ENCODE measurements at places on chromosomes 16 and 17.
A peak's percentile ranks its signal among the peaks of the same experiment; 100 is the strongest.

DNA sequence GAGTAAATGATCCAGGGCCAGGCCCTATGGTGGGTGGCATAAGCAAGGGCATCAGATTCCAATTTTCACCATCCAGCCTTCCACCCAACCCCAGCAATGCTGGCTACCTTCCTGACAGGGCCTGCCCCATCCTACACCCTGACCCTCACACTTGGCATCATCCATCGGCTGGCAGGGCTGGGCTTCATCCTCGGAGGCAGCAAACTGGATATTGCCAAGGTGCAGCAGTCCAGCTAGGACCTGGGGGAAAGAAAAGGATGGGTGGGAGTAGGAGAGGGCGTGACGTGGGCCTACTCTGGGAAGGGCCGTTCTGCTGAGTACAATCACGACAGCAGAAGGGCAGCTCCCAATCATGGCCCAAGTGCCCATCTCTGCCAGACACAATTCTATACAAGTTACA, 23.5 kb downstream of the MYO19 start:
- DNase-seq = no peak

- no peak for DNase-seq
Observed at GRCh38 chr17:70365091-70365583, 195.8 kb downstream of the KCNJ2 start.

- DNase-seq = no peak
Observed at GRCh38 chr16:86740906-86741799, 162.8 kb downstream of the FOXL1 start.

DNA sequence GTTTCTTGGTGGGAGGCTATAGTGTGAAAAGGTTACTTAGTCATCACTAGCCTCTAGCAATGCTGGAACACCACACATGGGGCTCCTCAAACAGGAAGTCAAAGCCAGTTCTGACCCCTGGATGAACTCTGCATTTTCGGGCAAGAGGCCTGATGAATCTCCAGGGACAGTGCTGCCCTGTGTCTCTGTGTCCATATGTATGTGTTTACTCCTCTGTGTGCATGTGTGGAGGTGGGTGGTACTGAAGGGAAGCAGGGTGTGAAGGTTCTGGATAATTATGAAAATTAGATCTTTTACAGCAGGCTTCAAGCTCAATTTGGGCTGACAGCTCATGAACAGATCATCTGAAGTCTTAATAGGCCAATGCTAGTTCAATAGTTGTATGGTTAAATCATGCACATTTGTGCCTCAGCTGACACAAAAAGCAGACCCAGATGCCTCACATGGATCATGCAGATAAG, 133.6 kb downstream of the SNX11 start:
- DNase-seq = peak; percentile 45

GRCh38 chr16:77208382-77208781, 9.2 kb downstream of the SYCE1L start:
- no peak for DNase-seq

GRCh38 chr17:82060614-82061013, 5.0 kb downstream of the DUS1L start:
- DNase-seq = peak; percentile 66

DNA sequence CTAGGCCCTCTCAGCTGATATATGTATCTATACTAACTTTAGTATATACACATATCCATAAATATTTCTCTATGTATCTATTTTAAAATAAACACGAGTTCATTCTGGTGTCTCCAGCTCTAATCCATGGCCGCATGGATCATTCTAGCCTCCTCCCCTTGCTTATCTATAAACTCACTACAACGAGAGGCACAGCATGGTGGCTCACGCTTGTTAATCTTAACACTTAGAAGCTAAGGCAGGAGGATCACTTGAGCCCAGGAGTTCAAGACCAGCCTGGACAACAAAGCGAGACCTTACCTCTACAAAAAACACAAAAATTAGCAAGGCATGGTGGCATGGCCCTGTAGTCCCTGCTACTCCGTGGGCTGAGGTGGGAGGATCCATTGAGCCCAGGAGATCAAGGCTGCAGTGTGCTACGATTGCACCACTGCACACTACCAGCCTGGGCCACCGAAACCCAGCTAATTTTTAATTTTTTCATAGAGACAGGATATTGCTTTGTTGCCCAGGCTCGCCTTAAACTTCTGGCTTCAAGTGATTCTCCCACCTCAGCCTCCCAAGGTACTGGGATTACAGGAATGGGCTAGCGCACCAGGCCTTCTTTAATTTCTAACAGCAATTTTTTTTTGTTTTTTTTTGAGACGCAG, 3.9 kb upstream of the ZNF207 start:
- DNase-seq = no peak

DNA sequence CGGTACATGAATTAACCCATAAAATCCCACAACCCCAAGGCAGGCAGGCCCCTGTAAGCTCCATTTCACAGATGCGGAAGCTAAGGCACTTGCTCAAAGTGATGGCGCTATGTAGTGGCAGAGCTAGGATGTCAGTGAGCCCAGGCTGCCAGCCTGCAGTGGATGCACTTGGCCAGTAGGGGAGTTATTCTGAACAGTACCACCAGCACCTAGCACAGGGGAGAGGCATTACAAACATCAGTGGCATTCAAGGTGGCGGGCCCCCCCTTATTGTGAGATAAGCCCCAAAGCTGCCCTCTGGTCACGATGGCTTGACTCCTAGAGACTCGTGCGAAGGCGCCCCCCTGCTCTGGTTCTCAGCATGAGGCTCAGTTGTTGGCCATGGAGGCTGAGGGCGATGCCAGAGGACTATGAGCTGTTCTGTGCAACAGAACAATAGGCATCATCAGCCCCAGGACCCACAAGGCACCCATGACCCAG, 33.8 kb downstream of the GTF3C1 start:
- no peak for DNase-seq

GRCh38 chr16:1557576-1557975, 24.1 kb downstream of the TMEM204 start:
- DNase-seq = no peak

GRCh38 chr17:47281216-47281615, 27.6 kb downstream of the ITGB3 start:
- DNase-seq = no peak

DNA sequence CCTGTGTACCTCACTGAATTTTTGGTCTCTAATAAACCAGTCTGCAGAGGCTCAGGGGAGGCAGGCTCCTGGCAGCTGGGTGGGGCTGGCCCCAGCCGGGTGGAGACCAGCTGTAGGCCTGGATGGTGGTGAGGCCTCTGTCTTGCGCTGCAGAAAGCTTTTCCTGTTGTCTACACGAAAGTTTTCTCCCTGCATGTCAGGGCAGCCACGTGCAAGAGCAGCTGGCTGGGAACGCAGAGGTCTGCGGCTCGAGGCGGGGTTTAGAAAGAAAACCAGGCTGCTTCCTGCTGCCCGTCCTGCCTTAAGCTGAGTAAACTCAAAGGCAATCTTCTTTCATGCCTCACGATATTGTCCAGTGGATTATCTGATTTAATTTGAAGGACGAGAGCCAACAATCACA, 2.4 kb downstream of the SERPINF1 start:
- DNase-seq = no peak

- no peak for DNase-seq
Observed at GRCh38 chr17:48459070-48459844, 29.2 kb upstream of the SKAP1 start.

DNA sequence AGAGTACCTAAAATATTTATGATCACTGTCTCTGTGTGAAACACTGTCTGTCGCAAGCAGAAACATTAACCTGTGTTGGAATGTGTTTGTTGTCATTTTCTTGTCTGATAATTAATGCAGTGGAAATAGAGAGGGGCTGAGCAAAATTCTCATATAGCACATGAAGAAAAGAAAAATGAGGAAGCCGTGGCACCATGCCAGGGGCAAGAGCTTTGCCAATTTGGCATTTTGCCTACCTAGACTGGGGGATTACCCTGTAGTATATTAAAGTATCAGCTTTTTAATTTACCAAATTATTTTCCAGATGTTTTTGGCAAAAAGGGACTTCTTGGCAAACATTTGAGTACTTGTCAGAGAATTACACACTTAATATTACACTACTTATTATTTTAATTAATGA, 1326.6 kb upstream of the GOT2 start:
- no peak for DNase-seq

DNA sequence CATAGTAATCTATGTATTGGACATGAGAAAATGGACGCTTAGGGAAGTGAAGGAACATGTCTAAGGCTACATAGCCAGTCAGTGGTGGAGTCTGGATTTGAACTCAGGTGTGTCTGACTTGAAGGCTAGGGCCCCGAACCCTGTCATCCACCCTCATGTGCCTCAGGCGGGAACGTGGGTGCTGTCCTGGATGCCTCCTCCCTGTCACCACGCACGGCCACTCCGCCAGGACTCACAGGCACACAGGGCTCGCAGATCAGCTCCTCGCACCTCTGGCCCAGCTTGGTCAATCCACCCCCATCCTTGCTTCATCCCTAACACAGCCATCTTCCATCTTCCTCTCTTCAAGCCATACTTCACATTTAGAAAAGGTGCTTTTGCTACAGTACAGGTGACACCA, 154.7 kb downstream of the KCNJ12 start:
- DNase-seq = no peak

DNA sequence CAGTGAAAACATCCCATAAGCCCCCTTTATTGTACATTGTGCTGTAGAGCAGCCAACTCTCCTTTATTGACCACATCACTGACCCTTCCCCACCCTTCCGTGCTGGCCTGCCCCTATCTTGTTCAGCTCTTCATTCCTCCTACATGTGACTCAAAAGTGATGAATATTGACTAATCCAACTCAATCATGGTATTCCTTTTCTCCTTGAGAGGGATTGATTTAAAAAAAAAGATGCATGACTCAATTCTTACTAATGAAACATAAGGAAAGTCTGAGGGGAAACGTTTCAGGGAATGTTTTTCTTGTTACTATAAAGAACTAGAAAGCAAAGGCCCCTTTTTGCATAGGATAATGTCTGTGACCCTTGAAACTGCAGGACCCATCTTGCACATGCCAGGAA, 125.2 kb upstream of the SOX9 start:
- DNase-seq = no peak

GRCh38 chr16:84053237-84053636, 10.6 kb upstream of the SLC38A8 start:
- DNase-seq = no peak

DNA sequence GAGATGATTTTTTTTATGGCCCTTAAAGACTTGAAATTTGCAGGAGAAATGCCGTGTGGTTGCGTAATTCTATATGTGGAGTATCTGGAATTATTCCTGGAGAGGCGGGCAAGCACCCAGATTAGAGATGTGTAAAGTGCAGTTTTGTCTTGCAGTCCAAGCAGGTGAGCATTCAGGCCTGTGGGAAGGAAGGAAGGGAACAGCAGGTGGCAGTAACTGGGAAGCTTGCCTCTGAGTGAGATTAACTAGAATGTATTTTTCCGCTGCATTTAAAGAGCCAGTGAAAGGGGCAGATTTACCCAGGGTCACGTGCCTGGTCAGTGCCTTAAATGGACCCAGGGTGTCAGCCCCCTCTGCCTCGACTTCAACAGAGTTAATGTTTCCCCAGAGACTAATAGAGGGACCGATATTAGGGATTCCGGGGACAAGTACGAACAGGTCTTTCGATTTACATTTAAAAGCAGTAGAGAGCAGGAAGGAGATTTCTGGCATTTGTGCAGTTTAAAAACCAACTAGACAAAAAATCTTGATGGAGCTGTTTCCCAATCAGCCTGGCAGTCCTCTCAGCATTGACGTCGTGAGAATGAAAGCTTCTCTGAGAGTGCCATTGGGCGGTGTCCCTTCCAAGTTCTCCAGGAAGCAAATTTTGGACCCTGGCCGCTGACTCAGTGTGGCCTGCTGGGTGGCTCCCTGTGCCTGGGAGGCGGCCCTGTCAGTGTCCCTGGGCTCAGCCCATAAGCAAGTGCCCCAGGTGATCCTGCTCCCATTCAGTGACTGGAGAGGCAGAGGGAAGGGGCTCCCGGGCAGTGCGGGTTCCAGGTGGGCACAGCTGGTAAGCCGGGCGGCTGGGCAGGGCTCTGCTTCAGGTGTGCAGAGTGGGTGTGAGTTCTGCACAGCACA, 38.2 kb downstream of the KSR1 start:
- peak; percentile 93 for DNase-seq

DNA sequence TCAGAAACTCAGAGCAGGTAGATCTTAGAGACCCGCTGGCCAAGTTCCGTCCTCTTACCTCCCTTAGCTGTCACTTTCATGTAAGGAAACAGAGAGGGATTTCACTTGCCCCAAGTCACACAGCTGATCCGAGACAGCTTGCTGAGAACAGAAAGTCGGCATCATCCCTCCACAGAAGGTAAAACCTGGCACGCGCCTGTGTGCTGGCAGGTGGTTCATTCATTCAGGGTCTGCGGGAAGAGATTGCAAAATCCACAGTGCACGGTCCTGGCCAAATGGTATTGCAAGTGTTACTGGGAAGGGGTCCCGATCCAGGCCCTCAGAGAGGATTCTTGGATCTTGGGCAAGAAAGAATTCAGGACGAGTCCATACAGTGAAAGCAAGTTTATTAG, 139.4 kb upstream of the RPH3AL start:
- DNase-seq = no peak

DNA sequence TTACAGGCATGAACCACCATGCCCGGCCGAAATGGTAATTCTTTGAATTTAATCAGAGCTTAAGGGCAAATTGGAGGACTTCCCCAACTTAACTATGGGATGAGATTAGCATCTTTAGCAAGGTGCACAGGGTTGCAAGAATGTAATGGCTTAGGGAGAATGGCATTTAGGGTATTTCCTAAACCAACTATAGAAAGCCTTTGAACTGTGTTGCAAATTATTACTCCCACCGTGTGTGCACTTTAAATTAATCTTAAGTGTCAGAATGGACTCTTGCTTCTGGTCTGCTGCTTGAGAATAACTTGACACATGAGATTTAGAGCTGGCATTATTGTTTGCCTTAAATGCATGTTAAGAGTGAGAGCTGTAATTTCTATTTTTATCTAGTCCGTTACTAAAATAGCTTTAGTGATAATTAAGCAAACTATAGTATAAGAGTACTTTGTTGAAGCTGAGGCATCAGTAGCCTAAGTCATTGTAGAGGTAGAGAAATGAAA, 59.8 kb downstream of the TUBD1 start:
- DNase-seq = no peak

GRCh38 chr16:20851601-20852000, 45.3 kb downstream of the REXO5 start:
- DNase-seq = no peak

DNA sequence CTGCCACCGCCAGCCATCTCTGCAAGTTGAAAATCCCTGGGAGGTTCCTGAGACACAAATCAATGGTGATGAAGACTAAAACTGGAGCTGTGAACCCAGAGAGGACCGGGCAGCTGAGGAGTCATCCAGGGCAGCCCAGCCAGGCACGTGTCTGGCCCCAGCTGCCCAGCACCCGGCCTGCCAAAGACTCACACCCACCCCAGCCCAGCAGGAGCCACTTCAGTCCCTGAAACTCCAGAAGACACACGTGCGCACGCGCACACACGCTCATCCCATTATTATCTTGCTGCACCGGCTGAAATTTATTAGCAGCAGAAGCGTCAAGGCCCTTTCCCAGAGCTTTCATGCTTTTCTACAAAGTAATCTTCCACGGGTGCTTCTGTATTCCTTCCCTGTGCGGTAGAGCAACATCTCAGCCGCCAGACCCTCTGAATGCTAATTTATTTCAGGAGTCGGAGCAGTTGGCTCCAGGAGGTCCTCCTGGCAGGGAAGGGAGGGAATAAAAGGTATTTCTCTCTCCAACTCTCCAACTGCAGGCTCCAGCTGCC, 59.8 kb upstream of the RBFOX3 start:
- DNase-seq = no peak

GRCh38 chr16:60635548-60635947, 1400.7 kb downstream of the CDH8 start:
- DNase-seq = no peak
